ENCODE measurements at places on chromosomes 11 and 22. TPM values are rescaled to one million over a fixed set of nuclear protein-coding genes. Genes with fewer than 3 reads are reported as not detected.

GRCh38 chr11:8267831-8268529 is 4.3 kb upstream of the LMO1 start:
- no peak for DNase-seq

The ALX4 gene
- total RNA-seq, result not detected

GRCh38 chr11:66478729-66479393 is 1.4 kb upstream of the DPP3 start:
- peak; percentile 33 for DNase-seq

GRCh38 chr11:11387622-11388305 is 34.7 kb upstream of the CSNK2A3 start:
- no peak for DNase-seq

- DNase-seq, result no peak
Measured at GRCh38 chr11:1323774-1324173, 14.3 kb upstream of the TOLLIP start.

The OR10D3 gene
- total RNA-seq, result not detected

DNA sequence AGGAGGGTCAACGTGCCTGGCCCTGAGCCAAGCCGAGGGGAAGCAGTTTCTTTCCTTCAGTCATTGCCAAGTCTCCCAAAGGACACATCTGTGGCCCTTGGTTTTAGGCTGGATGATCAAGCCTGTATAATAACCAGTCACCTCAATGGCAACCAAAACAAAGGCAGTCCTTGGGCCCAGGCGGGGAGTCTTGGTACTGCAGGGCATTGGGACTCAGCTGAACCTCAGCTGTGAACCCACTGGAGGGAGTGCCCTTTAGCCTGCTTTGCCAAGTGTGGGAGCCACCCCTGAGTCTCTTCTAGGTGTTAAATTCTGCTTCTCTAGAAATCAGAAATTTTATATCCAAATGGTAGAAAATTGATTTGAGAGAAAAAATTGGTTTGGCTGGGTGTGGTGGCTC is 36.9 kb downstream of the CPT1A start:
- no peak for DNase-seq

DNA sequence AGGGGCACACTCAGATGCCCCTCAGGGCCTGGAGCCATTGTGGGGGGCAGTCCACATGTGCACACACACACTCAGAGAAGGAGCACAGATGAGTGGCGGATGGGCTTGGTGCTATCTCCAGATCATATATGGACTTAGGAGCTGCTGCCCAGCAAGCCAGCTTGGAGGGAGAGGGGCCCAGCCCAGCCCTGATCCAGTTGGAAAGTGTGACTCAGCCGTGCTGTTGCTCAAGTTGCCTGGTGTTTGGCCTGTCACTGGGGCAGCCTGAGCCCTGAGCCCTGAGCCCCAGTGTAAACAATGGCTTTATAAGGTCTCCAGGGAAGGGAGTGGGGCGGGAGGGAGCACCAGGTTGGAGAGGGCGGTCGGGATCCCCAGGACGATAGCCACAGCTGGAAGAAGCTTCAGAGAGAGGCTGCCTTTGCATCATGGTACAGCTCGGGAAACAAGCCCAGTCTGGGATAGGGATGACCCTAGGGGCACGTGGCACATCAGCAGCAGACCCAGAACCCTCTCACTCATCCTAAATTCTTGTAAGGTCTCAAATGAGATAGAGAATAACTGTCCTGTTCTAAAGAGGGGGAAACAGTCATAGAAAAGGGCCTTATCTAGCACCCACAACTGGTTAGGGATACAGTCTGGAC is 4.8 kb downstream of the SELENOM start:
- DNase-seq, result peak; percentile 71

DNA sequence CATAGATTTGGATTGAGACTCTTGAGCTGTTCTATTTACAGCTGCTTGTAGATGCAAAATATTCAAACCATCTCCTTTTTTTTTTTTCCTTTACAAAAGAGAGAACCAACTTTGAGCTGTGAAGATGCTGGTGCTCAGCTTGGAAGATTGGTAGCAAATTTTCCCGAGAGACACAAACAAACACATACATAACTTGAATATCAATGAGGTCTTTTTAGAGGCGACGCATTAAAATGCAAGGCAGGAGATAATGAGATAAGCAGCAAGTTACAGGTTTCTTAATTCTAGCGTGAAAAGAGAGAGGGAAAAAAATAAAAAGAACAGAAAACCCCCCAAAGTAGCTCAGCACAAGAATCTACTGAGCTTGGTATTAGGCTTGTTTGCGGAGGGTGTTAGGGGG is 247.0 kb upstream of the SORL1-AS1 start:
- no peak for DNase-seq

GRCh38 chr11:74444173-74444826 is 23.0 kb downstream of the KCNE3 start:
- no peak for DNase-seq

GRCh38 chr22:46827136-46827780 is 64.8 kb downstream of the TBC1D22A start:
- no peak for DNase-seq

GRCh38 chr22:38841635-38842034 is 2.2 kb downstream of the NPTXR start:
- DNase-seq, result no peak

- DNase-seq, result no peak
Measured at GRCh38 chr11:14949437-14950147, 22.6 kb downstream of the CALCA start.

DNA sequence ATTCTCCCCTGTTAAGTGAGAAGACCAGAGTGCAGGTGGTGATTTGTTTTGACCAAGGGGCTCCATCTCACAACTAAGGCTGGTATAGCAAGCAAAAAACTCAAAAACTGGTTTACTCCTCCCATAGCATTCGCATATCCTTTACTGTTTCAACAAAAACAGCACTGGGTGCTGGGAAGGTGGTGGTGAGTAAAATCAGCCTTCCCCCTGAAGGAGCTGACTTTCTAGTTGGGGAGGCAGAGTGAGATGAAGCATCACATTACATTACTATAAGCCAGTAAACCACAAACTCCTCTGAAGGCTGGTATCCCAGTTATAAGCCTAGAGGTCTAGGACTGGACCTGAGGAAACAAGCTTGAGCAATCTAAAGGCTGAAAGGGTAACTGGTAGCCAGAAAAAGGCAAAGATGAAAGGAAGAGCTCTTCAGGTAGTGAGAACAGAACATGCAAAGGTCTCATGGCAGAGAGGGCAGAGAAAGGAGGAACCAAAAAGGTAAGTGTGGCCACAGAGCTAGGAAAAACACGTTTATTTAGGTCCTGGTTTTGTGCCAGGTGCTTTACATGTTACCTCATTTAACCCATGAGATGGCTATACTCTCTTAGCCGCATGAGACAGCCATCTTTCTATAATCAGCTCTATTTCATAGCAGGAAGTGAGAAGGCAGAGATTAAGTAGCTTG is 22.3 kb downstream of the TMEM123 start:
- no peak for DNase-seq

The LDHAL6A gene
- not detected for total RNA-seq

The NTM gene
- not detected for total RNA-seq

GRCh38 chr11:201966-202365 is 5.2 kb downstream of the BET1L start:
- no peak for DNase-seq

The DLG2 gene
- total RNA-seq, result 6.4 TPM

DNA sequence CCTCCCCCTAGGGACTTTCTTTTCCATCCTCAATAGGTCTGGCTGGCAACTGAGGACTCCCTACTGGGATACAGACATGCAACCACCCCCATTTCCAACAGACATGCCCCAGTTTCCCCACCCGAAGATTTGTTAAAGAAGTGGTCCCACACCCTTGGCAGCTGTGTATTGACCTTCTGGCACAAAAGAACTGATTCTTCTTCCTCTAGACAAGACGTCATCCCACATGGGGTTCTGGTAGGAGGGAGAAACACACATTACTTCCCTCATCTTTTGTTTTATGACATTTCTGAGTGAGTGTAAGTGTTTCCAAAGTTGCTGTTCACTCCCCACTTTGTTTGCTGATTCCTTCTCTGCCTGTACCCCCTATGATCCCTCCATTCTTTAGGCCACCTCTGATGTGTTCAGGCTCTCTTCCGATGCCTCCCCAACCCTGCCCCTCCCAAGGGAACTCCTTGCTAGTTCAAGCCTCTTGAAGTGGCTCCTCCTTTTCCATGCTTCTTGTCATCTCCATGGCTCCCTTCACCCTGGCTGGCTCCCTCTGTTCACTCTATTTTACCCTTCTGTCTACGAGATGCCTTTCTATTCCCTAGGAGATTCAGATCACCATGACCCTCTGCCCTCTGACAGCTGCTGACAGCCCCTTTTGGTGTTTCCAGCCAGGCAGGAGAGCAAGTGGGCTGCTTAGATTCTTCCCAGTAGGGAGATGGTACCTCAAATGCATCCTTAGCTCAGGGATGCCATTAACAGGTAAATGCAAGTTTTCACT is 4.3 kb downstream of the KIRREL3 start:
- DNase-seq, result no peak

DNA sequence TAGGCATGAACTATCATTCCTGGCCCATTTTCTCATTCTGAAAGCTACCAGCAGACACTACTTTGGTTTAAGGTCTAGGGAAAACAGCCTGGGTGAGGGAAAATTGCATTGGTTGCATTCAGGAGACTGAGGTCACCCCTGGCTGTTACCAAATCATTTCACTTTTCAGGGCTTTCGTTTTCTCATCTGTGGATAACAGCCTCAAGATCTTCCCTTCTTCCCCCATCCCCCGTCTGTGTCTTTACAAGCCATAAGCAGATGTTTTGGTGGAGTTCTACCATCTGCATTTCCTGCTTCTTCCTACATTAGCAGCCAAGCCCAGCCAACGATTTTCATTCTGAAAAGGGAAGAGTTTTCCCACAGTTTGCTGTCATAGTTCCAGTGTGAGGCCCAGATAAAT is 130.4 kb downstream of the HIPK3 start:
- no peak for DNase-seq

The YPEL4 gene
- total RNA-seq, result 0.48 TPM
